Activated CD4-positive, alpha-beta T cell treated with anti-CD3 and anti-CD28 coated beads for 36 hours (primary cell): ENCODE measurements at places on chromosomes 12 and 14.

DNA sequence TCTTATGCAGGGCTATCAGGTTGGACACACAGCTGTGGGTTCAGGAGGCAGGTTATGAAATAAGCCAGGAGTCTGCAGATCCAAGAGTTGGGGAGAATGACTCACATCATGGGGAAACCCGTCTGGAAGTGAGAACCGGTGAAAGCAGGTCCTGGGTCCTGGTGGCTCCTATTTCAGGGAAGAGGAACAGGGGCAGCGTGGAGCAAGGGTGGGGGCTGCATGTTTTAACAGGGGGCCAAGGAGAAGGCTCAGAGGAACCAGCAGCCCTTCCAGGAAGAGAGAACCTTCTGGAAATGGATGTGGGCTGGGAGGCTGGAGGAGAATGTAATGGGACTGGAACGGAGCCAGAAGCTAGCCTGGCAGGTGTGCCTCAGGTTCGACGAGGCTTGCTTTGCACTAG, 7.8 kb upstream of the KRT74 start:
- no peak for DNase-seq

DNA sequence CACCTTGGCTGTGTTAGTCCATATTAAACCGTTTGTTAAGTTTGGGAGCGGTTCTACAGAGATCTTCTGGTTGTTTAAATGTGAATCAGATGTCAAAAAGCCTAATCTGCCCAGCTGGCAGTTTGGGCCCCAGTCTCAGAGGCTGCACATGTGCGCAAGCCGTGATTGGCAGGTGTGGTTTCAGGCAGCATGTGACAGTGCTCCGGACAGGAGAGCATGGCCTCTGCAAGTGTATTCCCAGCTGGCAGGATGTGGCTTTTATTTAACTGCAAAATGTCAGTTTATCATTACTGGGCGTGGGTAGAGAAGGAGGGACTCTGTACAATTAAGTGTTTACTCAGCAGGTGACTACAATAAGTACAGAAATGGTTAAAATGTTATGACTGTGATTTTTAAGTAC, 77.5 kb downstream of the PELI2 start:
- peak; percentile 61 for DNase-seq

GRCh38 chr12:105480162-105480561, 149.7 kb downstream of the C12orf75 start:
- DNase-seq = no peak

GRCh38 chr12:123529686-123530085, 3.8 kb downstream of the RILPL1 start:
- DNase-seq = no peak

DNA sequence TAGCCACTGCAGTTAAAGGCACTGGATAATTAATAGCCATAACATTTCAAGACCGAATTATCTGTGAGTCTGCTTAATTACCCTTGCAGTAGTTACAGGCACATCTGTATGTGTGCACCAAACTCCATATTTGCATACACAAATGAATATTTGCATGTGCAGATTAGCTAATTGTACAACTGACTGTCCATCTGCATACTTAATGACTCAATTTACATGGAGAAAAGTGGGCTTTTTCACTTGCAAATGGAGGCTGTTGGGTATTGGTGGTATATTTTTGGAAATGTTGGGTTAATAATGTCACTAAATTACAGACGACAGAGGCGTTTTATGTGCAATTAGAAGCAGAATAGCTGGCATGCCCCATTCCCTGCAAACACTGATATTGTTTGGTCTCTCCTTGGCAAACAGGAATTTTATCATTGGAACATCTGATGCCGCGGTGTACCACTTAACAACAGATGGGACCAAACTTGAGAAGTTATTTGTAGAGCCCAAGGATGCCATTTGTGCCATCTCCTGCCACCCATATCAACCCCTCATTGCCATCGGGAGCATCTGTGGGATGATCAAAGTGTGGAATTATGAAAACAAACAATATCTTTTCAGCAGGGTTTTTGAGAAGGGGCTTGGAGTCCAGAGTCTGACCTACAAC, 39.6 kb downstream of the CFAP251 start:
- no peak for DNase-seq

DNA sequence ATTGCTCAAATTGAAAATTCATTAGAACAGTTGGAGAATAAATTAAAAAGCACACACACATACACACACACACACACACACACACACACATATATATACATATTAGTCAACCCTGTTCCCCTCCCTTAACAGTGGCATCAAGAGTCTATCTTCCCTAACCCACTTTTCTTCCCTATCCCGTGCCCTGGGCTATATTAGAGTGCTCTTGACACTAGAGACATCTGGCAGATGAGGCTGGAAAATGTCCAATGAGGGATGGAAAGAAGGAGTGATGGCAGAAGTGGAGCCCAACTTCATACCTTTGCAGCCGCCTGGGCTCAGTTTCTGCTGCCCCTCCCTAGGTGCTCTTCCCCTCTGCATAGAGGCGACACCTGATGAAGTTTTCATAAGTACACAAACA, 172.4 kb upstream of the NUDT4 start:
- DNase-seq = no peak

DNA sequence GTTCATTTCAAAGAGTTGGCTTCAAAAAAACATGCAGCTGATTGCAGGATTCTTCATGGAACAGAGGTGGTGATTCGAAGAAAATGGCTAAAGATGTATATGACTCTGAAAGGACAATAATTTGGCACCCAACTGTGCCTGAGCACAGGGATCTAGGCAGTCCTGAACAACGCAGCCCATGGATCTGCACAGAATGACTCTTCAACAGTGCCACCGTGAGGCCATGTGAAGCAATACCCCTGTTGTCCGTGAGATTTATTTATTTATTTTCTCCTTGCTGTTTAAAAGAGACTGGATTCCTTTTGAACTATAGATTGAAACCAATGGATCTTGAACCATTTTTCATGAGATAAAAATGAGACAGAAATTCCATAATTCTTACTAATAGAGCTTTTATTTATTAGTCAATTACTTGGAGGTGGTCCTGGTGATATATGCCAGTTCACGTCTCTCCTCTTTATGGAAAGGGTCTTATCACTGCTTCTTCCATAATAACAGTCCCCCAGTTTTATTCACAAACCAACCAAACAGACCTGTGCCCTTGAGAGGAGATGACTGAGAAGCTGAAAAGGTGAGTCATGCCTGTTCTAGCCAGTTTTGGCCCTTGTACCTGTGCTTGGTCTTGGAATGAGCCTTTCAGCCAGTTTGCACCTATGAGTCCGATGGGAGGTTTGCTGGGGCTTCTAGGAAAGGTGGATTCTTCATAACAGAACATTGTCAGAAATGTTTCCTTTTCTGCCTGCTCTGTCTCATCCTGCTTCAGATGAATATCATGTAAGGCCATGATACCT, 1598.3 kb downstream of the AACS start:
- peak; percentile 56 for DNase-seq

- no peak for DNase-seq
These were observed 7.4 kb upstream of the CCDC88C start for GRCh38 chr14:91424813-91425530.

DNA sequence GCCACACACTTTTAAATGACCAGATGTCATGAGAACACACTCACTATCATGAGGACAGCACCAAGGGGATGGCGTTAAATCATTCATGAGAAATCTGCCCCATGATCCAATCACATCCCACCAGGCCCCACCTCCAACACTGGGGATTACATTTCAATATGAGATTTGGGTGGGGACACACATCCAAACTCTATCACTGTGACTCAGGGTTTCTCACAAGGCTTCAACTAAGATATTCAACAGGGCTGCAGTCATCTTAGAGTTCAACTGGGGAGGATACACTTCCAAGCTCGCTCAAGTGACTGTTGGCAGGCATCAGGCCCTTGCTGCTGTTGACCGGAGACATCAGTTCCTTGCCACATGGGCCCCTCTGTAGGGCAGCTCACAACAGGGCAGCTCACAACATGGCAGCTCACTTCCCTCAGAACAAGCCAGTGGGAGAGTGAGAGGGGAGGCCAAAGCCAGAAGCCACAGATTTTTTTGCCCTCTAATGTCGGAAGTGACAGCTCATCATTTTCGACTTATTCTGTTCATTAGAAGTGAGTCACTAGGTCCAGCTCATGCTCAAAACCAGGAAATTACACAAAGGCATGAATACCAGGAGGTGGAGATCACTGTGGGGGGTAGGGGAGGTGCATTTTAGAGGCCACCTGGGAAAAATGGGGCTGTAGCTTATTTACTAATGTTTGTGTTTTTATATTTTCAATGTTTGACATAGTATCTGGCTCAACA, 50.8 kb upstream of the PTHLH start:
- DNase-seq = no peak

DNA sequence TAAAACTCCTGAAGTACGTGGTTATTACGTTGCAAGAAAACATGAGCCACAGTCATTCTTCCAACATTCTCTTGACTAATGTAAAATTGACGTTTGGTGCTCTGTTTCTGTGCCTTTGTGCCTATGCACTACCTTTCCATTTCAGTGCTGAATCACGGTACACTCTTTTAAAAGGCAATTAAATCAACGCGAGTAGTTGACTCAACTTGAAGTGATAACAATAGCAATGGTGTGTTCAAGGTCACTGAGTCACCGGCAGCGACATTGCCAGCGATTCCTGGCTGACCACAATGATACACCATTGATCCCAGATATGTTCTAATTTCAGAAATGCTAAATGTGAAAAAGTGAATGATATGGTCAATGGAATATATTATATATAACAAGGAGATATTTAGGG, 17.8 kb downstream of the AK7 start:
- DNase-seq = no peak

- DNase-seq = no peak
These were observed 16.5 kb downstream of the SEL1L start for GRCh38 chr14:81516986-81517797.
